ENCODE measurements at places on chromosomes 12 and 14.

GRCh38 chr14:51929166-51929565, 60.2 kb upstream of the RTRAF start:
- DNase-seq, result no peak

- no peak for DNase-seq
These were observed 42.9 kb downstream of the SFSWAP start for GRCh38 chr12:131753757-131754156.

DNA sequence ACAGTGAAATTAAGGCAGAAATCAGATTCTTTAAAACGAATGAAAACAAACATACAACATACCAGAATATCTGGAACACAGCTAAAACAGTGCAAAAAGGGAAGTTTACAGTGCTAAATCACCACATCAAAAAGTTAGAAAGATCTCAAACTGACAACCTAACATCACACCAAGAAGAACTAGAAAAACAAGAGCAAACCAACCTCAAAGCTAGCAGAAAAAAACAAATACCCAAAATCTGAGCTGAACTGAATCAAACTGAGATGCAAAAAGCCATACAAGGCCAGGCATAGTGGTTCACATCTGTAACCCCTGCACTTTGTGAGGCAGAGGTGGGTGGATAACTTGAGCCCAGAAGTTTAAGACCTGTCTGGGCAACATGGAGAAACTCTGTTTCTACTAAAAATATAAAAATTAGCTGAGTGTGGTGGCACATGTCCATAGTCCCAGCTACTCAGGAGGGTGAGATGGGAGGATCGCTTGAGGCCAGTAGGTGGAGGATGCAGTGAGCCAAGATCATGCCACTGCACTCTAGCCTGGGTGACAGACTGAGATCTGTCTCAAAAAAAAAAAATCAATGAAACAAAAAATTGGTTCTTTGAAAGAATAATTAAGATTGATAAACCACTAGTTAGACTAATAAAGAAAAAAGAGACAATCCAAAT, 33.2 kb upstream of the LDHB start:
- no peak for DNase-seq

GRCh38 chr14:93648440-93649168, 139.7 kb downstream of the PRIMA1 start:
- DNase-seq, result peak; percentile 5

DNA sequence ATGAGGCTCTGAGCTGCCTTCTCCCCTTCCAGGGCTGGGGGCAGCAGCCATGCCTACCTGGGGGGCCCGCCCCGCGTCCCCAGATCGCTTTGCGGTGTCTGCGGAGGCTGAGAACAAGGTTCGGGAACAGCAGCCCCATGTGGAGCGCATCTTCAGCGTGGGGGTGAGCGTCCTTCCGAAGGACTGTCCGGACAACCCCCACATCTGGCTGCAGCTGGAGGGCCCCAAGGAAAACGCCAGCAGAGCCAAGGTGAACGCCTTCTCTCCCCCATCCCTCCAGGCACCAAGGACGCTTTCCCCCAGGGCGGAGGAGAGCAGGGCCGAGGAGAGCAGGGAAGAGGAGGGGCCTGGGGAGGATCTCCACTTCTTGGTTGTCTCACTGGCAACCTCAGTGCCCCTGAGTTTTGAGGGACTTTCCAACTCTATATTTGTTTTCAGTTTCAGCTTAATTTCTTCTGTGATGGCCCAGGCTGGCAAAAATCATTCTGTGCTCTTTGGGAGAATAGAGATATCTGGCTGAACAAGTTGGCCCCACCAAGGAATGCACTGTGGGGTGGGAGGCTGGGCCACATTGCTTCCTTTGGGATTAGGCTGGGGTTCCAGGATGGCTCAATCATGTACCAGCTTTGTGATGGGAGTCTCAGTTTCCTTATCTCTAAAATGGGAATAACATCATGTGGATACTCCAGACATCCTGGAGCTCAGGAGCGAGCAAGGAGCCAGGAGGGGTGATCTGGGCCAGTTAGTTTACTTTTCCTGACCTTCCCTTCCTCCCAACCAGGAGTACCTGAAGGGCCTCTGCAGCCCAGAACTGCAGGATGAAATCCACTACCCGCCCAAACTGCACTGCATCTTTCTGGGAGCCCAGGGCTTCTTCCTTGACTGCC, 1.2 kb downstream of the KHNYN start:
- no peak for DNase-seq

DNA sequence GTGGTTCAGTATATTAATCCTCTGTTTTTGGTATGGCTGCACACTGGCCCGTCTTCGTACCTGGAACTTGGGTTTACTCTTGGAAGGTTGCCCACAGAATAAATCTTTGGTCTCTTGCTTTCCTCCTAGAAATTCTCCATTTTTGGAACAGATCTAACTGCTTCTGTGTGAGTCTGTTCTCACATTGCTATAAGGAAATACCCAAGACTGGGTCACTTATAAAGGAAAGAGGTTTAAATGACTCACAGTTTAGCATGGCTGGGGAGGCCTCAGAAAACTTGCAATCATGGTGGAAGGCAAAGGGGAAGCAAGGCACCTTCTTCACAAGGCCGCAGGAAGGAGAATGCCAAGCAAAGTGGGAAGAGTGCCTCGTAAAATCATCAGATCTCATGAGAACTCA, 407.8 kb upstream of the PDE3A start:
- DNase-seq, result no peak

- DNase-seq, result no peak
These were observed 14.7 kb downstream of the ZNF605 start for GRCh38 chr12:132941336-132941954.

- DNase-seq, result no peak
These were observed 43.3 kb downstream of the BEST3 start for GRCh38 chr12:69655616-69656340.

- DNase-seq, result no peak
These were observed 1.1 kb upstream of the WDR89 start for GRCh38 chr14:63642656-63643382.

- no peak for DNase-seq
These were observed 102.5 kb upstream of the ARID2 start for GRCh38 chr12:45626965-45627364.

GRCh38 chr14:64963611-64964010, 8.5 kb downstream of the RAB15 start:
- DNase-seq, result no peak

DNA sequence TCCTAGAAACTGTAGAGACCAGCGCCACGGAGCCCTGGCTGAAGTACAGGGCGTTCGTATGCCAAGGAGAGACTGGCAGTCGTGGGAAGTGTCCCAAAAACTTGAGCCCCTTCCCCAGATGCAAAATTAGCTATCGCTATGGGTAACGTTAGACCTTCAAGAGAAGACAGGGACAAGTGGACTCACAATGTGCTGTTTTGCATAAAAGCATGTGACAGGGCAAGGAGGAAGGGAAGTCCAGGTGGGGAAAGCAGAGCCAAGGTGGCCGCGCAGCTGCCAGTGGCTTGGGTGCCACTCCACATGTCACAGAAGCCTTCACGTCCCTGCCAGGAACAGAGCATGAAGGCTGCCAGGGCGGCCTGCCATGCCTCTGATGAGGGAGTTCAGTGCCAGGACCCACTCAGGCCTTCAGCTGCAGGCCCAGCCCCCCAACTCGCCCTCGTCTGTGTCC, 61.2 kb upstream of the DYNC1H1 start:
- no peak for DNase-seq

DNA sequence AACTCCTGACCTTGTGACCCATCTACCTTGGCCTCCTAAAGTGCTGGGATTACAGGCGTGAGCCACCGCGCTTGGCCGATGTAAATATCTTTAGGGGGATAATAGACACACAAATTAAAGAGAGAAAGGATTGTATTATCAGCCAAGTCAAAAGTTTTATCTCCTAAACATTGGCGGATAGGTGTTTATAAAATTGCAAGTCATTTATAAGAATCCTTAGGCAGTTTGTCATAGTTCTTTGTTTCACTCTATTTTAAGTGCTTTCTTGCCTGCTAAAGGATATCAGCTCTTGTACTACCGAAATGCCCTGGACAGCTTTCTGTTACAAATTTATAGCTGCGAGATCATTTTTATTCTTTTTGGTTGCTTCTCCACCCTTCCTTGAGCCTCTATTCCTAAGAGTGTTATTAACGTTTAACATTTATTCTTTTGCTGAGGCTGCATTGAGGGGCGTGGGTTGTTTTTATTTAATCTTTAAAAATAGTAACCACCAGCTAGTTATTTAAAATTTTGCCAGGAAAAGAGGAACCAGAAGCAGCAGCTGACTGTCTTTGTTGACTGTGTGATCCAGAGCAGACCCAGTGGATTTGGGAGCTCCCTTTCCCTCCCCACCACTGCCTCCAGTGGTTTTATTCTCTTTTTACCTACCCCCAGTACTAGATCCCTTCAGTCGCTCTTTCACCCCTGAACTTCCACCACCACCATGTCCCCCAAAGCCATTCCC, 106.4 kb downstream of the DIP2B start:
- DNase-seq, result no peak

DNA sequence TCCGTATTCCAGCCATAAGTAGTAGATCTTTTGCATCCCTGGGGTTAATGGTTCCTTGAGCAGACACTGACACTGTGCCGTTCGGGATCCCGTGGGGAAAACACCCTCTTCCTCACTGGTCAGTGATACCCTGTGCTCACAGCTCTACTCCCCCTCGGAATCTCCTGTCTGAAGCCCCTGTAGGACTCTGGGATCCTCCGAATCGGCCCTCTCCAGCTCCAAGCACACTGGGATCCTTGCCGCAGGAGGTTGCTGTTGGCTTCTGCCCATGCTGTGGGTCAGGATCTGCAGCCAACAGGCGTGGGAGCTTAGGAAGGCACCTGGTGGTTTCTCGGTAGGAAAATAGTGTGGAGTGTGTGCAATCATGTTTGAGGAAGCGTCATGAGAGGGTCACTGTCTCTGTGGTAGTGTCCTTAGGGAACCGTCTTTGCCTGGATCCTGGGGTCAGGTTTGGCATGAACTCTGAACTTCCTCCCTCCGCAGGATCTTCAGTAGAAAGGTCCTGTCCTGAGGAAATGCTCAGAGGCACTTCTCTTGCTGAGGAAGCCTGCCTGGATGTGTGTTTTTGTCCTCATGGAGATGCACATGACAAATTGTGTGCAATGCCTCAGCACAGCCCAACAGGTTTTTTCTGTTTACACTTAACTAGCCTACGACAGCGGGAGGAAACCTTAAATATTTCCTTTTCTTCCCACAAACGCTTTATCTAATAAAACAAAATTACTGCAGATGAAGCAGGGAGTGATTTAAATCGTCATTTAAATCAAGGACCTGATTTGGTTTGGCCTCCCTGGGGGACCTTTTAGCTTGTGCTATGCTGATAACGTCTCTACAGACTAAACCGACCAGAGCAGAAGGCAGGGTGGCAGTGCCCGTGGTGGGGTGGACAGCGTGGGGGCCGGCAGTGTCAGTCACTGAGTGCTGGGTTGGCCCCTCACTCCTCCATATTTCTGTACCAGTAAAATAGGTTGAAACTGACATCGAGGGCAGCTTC, 18.7 kb downstream of the FBXL14 start:
- no peak for DNase-seq

DNA sequence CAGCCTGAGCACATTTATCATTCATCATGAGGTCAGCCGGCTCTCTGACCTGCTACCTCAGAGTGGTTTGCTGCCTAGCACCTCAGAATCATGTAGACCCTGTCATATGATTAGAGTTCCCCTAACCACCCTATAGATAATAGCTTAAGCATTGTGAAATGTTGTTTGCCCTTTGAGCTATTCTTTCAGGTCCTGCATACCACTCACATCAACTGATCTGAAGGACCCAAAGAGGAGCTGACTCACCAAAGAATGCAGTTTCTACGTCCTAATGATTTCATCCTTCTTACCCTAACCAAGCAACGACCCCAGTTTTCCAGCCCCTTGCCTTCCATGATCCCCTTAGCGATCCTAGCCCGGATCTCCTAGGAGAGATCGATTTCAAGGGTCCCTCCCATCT, 527.9 kb downstream of the SOX5 start:
- DNase-seq, result no peak

DNA sequence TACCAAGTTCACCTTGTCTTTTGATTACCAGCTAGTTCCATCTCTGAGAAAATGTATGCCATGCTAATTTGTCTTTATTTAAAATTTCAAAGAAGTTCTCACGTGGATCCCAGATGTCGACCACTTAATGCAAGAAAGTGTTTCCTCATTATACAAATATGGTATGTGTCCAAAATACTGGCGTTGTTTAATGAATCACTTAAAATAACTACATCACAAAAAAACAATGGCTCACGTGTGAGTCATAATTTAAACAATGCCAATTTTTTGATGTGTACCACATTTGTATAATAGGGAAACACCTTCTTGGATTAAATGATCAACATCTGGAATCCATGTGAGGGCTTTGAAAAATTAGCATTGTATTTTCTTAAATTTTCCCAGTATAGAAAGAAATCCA, 40.8 kb downstream of the DBX2 start:
- DNase-seq, result no peak

DNA sequence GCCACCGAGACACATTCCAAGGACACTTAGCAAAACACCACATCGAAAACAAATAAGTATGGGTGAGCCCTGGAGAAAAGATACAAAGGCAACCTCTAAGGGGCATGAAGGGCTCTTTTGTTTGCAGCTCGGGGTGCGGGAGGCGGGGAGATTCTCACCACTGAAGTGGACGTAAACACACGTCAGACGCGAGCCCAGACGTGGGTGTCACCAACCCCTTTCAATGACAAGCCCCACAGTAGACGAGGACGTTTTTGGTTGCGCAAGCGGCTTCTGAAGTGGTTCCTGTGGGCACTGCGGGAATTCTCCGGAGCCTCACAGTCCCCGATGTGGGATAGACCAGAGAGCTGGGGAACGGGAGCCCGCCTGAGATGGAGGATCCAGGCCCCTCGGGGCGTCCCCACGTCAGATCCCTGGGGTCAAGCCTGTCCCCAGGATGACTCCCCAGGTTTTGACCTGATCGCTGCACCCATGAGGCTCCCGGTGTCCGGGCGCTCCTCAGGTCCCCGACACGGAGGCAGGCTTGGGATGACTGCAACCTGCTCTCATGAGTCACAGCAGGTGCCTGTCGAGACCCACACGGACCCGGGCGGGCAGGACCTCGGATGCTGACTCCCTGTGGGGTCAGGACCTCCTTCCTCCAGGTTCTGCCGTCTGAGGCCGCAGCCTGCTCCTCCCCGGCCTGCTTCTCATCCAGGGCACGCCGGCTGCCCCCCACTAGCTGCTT, 20.3 kb upstream of the ADGRD1 start:
- DNase-seq, result no peak

GRCh38 chr12:116545936-116546335, 13.2 kb upstream of the MAP1LC3B2 start:
- DNase-seq, result no peak

GRCh38 chr14:26204728-26205479, 392.9 kb downstream of the NOVA1 start:
- DNase-seq, result no peak

DNA sequence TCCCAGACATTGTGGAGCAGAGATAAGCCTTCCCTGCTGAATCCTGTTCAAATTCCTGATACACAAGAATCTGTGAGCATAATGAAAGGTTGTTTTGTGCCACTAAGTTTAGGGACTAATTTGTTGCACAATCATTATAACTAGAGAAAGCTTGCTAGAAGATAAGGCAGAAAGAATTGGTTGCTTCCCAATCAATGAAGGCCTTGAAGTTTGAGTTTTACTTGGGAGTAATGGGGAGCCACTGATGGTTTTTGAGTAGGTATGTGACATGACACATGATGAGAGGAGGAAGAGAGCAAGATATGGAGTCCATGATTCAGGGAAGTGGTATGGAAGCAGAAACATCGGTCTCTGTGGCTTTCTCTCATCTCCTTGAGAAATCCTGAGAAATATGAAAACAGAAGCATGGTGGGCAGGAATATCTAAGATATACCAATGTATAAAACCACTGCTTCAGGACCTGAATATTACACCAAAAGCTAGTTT, 13.3 kb upstream of the TCP11L2 start:
- DNase-seq, result no peak
